ENCODE measurements at places on chromosomes 16 and 17.

- peak; percentile 78 for DNase-seq
These were observed 12.5 kb upstream of the RBBP6 start for GRCh38 chr16:24526701-24527495.

- peak; percentile 98 for DNase-seq
These were observed 3.7 kb downstream of the SLC52A1 start for GRCh38 chr17:5031365-5032082.

DNA sequence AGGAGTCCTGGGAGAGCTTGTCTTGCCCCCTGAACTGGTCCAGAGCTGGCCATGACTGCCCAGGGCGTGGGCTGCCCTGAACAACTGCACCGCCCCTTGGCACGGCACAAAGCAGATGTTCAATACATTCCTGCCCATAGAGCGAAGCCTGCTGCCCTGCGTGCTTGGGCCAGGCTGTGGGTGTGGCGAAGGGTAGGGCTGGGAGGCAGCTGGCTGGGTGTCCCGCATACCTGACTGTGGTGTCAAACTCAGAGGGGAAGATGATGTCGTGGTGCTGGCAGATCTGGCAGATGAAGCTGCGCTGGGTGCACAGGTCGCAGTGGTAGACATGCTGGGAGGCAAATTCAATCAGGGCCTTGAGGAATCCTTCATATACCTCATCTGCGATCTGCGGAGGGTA is 124.2 kb upstream of the SMURF2 start:
- DNase-seq = no peak

- no peak for DNase-seq
These were observed 31.7 kb downstream of the GSPT1 start for GRCh38 chr16:11884035-11884434.

DNA sequence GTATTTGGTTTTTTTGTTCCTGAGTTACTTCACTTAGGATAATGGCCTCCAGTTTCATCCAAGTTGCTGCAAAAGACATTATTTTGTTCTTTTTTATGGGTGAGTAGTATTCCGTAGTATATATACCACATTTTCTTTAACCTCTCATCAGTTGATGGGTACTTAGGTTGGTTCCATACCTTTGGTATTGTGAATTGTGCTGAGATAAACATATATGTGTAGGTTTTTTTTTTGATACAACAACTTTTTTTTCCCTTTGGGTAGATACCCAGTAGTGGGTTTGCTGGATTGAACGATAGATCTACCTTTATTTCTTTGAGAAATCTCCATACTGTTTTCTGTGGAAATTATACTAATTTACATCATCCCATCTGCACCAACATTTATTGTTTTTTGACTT is 6.8 kb downstream of the EFCAB13 start:
- no peak for DNase-seq

GRCh38 chr16:88385831-88386815 is 3.4 kb downstream of the ZNF469 start:
- no peak for DNase-seq
